ENCODE measurements at places on chromosomes 6 and 20.

DNA sequence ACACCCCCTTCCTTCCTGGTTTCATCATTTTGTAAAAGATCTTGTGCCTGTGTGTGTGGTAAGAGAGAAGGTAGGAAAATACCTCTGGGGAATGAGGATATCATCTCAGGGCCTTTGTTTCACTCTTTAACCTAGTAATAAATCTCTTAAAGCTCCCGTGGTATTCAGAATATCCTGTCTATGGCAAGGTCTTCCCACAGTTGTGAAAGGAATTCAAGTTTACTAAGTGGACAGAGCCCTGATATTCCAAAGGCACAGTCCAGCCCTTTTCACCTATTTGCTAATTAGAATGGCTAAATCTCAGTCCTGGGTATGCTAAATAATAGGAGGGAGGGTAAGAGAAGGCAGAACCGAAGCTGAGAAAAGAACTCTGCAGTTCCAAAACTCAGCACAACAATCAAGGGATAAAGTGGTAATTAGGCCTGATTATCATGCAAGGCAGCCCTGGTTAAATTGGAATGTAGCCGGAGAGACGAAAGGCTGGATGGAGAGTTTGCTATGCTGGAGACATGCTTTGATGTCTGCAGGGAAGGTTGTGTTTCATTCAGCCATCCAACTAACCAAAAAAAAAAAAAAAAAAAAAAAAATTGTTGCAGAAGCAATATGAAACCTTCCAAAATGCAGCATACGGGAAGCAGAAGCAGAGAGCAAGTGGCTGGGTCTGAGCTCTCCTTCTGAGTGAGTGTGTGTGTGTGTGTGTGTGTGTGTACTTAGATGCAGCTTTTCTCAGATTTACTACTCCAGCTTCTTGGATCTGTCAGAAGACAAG is 28.5 kb upstream of the PIM1 start:
- DNase-seq, result peak; percentile 36

DNA sequence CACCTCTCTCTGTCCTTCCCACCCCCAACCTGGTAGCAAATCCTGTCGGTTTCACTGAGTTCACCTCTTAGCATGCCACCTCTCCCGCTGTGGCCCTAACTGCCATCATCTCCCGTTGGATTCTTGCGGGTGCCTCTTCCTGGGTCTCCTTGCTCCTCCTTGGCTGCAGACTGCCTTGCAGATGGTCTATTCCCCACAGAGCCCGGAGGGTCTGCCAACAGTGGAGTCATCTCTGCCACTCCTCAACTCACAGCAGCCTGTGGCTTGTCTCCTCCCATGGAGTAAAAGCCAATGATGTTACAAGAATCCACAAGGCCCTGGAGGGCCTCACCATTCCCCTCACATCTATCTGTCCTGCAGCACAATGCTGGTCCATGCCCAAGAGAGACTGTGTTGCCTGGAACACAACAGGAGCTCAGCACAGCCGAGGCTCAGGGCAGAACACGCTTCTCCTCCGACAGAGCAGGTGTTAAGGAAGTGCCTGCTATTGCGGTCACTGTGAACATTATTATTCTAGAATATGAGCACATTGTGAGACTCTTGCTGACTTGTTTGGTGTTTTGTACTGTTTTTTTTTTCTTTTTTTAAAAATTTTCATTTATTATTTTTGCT is 241.8 kb upstream of the SULF2 start:
- no peak for DNase-seq

DNA sequence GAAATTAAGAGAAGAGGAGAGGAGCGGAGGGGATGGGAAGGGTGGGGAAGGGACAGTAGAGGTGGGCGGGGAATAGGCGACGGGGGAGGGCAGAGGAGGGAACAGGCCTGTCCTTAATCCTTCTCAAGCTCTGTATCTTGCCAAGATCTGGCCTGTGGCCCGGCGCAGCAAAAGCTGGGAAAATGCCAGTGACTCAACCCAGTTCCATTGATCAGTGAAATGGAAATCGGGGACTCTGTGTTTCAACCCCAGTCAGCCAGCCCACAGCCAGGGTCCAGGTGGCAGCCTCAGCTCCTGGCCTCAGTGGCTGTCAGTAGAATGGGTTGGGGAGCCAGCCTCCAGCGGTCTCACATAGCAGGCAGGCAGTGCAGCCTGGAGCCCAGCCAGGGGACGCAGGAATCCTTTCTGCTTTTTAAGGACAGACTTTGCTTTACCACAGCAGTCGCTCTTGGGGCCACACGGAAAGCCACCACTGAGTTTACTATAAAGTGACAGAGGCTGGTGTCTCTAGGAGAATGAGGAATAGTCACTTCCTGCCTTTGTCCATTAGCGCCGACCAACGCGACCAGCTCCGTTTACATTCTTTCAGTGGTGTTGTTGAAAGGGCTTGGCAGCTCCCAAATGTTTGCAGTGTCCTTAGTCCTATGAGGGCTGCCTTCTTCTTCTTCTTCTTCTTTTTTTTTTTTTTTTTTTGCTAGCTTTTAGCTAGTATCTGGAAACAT is 128.0 kb downstream of the RIN2 start:
- no peak for DNase-seq

GRCh38 chr20:5061213-5061612 is 58.5 kb downstream of the PCNA start:
- DNase-seq, result no peak

- DNase-seq, result peak; percentile 27
Measured at GRCh38 chr6:41571021-41571780, 25.0 kb downstream of the FOXP4 start.

GRCh38 chr6:142444376-142444775 is 142.6 kb downstream of the ADGRG6 start:
- no peak for DNase-seq

DNA sequence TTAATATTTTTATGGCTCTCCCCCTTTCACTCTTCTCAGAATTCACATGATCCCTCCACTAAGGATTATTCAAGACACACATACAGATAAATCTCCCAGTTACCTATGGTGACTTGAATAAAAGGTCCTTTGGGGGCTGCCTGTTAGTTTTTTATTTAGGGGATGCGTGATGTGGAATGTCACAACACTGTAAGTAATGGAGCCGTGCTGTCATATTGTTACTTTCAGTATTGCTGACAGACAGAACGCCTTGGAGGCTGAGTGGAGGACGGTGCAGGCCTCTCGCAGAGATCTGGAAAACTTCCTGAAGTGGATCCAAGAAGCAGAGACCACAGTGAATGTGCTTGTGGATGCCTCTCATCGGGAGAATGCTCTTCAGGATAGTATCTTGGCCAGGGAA is 291.7 kb downstream of the UTRN start:
- no peak for DNase-seq

Data from activated T-cell treated with anti-CD3 and anti-CD28 coated beads, Interleukin-2, amount 50 U/mL, for 72 hours (primary cell).